ENCODE measurements at places on chromosomes 16 and 17. TPM values are rescaled to one million over a fixed set of nuclear protein-coding genes. Genes with fewer than 3 reads are reported as not detected.

GRCh38 chr16:69471121-69471520, 46.7 kb downstream of the CYB5B start:
- no peak for DNase-seq
- H3K36me3 ChIP-seq: no peaks in the 10 kb centered on the region
- H3K27me3 ChIP-seq: no peaks in the 10 kb centered on the region
- H3K4me3 ChIP-seq: no peak overlapping the region

GRCh38 chr17:69323806-69324205, 3.1 kb downstream of the ABCA5 start:
- H3K27me3 ChIP-seq: no peaks in the 10 kb centered on the region
- peaks cover 17% of the 10 kb centered on the region for H3K4me1 ChIP-seq

CRHR1 gene
- total RNA-seq: not detected

SKAP1 gene
- not detected for total RNA-seq

- no peak overlapping the region for H3K4me3 ChIP-seq
- DNase-seq: no peak
- peaks cover 16% of the 10 kb centered on the region for H3K4me1 ChIP-seq
- H3K27ac ChIP-seq: no peak overlapping the region
- H3K27me3 ChIP-seq: no peaks in the 10 kb centered on the region
Observed at GRCh38 chr16:29025218-29025617, 40.4 kb downstream of the LAT start.

- H3K36me3 ChIP-seq: peaks cover 1% of the 10 kb centered on the region
- H3K4me1 ChIP-seq: no peaks in the 10 kb centered on the region
- H3K27me3 ChIP-seq: no peaks in the 10 kb centered on the region
- no peak overlapping the region for H3K4me3 ChIP-seq
Observed at GRCh38 chr16:4360538-4361021, 9.5 kb upstream of the PAM16 start.

- peaks cover 18% of the 10 kb centered on the region for H3K4me1 ChIP-seq
- DNase-seq: no peak
- peak overlapping the region; percentile 70 for H3K27ac ChIP-seq
- peaks cover 14% of the 10 kb centered on the region for H3K36me3 ChIP-seq
- peak overlapping the region; percentile 94 for H3K4me3 ChIP-seq
Observed at GRCh38 chr17:82458885-82459424, 414 bp downstream of the NARF start.

DNA sequence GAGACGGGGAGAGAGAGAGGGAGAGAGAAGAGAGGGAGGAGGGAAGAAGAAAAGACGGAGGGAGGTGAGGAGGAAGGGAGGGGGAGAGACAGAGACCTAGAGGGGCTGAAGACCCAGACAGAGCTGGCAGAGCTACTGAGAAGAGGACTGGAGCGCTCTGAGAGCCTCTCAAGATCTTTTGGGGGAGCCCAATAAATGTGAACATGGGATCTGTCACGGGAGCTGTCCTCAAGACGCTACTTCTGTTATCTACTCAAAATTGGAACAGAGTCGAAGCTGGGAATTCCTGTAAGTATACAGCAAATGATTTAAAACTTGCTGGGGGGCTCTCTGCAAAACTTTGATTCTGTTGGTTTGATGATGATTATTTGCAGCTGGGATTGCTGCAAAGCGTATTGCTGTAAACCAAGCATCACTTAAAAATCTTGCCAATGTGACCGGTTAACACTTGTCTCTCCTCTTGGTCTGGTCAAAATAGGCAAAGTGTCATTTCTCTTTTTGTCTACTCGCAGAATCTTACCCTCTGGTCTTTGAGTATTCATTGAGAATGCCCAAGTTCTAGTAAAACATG, 344 bp downstream of the CNTNAP4 start:
- no peak overlapping the region for H3K27ac ChIP-seq
- no peaks in the 10 kb centered on the region for H3K4me1 ChIP-seq
- no peak for DNase-seq
- H3K36me3 ChIP-seq: no peaks in the 10 kb centered on the region

DNA sequence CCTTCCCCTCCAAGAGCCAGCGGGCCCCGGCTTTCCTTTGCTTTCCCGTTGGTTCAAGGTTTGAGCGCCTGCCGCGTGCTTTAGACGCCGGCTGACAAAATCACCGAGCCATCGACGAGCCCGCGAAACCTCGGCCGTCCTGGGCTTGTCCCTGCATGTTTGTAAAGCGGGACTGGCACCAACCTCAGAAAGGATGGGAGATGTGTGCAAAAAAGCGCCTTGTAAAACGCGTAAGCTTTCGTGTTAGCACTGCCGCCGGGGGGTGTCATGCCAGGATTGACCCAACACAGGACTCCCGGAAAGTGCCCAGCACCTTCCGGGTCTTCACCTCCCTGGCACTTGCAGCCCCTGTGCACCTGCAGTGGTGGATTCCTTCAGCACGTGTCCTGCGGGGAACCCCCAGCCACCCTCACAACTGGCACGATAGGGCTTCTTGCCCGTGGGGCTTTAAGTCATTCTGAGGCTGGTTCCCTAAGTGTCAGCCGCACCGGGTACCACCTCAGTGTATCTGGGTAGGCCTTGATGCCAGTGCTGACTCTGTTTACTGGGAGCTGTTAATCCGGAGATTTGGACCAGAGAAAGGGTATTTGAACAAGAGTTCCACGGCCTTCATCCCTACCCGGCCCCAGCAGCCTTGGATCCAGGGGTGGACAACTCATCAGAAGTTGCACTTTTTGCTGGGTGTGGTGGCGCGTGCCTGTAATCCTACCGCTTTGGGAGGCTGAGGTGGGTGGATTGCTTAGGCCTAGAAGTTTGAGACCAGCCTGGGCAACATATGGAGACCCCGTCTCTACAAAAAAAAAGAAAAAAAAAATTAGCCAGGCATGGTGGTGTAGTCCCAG, 817 bp downstream of the NDUFAF8 start:
- H3K36me3 ChIP-seq: peaks cover 1% of the 10 kb centered on the region
- H3K27ac ChIP-seq: peak overlapping the region; percentile 96
- no peaks in the 10 kb centered on the region for H3K27me3 ChIP-seq
- DNase-seq: no peak

- H3K27ac ChIP-seq: no peak overlapping the region
- DNase-seq: no peak
Observed at GRCh38 chr17:40026816-40027613, 11.8 kb downstream of the CSF3 start.

SOST gene
- total RNA-seq: not detected

- H3K27ac ChIP-seq: no peak overlapping the region
- no peak overlapping the region for H3K4me3 ChIP-seq
- DNase-seq: no peak
- peaks cover 6% of the 10 kb centered on the region for H3K27me3 ChIP-seq
- H3K4me1 ChIP-seq: no peaks in the 10 kb centered on the region
Observed at GRCh38 chr16:16879567-16880251, 500.8 kb downstream of the NPIPA7 start.

INPP5K gene
- total RNA-seq: 35.3 TPM

GP2 gene
- total RNA-seq: not detected

- H3K4me3 ChIP-seq: peak overlapping the region; percentile 89
- peak overlapping the region; percentile 87 for H3K27ac ChIP-seq
- H3K4me1 ChIP-seq: peaks cover 71% of the 10 kb centered on the region
- H3K27me3 ChIP-seq: no peaks in the 10 kb centered on the region
Observed at GRCh38 chr16:25012525-25012991, 2.6 kb downstream of the ARHGAP17 start.

SOX8 gene
- 0.10 TPM for total RNA-seq

CD300H gene
- not detected for total RNA-seq

DNA sequence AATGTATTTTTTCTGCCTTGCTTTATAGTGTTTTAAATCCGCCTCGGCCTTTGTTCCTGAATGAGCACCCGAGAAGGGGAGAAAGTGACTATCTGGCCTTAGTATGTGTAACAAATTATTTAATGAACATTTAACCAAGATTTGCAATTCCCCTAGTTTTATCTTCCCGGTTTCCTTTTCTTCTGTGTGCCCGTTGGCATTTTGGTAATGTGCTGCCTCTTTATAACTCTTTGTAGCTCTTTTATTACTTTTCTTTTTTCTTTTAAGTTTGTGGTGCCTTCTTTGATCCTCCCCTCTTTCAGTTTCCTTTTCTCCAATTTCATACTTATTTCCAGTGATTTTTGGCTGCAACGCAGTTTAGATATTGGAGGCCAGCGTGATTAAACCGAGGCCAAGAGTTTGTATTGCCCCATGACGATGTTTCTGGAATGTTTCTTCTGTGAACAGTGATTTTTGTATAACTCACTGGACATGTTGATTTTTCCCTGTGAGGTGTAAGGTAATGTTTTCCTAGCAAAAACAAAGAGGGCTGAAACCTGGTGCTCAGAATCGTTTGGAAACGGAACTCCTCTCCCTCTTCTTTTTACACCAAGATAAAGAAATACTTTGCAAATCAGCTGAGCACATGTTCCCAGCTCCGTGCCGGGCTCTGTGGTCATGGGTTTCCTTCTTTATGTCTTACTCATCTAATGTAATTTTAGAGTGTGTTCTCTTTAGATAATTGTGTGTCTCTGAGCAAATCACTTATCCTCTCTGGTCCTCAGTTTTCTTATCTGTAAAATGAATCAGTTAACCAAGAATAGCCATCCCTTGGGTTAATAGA, 344.3 kb downstream of the WWOX start:
- peaks cover 32% of the 10 kb centered on the region for H3K4me1 ChIP-seq
- H3K27ac ChIP-seq: peak overlapping the region; percentile 78
- H3K27me3 ChIP-seq: no peaks in the 10 kb centered on the region
- H3K4me3 ChIP-seq: no peak overlapping the region

DNA sequence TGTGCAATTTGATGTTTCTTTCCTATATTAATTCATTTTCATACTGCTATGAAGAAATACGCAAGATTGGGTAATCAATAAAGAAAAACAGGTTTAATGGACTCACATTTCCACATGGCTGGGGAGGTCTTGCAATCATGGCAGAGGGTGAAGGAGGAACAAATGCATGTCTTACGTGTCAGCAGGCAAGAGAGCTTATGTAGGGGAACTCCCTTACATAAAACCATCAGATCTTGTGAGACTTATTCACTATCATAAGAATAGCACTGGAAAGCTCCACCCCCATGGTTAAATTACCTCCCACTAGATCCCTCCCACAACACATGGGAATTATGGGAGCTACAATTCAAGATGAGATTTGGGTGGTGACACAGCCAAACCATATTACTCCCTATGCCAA, 418.9 kb upstream of the MAF start:
- H3K27me3 ChIP-seq: no peaks in the 10 kb centered on the region
- H3K4me1 ChIP-seq: peaks cover 19% of the 10 kb centered on the region
- H3K27ac ChIP-seq: no peak overlapping the region

DNA sequence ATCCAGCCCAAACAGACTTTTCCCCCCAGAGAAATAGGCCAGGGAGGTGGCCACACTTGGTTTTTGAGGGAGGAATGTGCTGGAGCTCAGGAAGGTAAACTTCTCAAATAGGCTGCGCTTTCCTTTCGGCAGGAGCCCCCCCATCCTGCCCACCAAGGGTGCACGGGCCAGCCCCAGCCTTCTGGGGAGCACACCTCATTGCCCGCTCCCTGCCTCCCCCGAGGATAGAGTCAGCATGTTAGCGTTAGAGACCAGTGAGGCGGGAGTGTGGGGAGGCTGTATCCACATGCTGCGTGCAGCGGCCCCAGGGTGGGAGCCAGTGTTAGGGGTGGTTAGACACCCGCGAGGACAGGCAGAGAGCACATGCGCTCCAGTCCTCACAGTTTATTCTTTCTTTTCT, 42.3 kb downstream of the PIPOX start:
- no peak overlapping the region for H3K27ac ChIP-seq
- H3K4me1 ChIP-seq: peaks cover 13% of the 10 kb centered on the region
- H3K4me3 ChIP-seq: no peak overlapping the region
- peaks cover 34% of the 10 kb centered on the region for H3K36me3 ChIP-seq
- DNase-seq: no peak

- no peak overlapping the region for H3K27ac ChIP-seq
- H3K27me3 ChIP-seq: peaks cover 5% of the 10 kb centered on the region
- H3K4me1 ChIP-seq: peaks cover 33% of the 10 kb centered on the region
- DNase-seq: no peak
Observed at GRCh38 chr16:88923450-88923849, 53.6 kb downstream of the CBFA2T3 start.

DNA sequence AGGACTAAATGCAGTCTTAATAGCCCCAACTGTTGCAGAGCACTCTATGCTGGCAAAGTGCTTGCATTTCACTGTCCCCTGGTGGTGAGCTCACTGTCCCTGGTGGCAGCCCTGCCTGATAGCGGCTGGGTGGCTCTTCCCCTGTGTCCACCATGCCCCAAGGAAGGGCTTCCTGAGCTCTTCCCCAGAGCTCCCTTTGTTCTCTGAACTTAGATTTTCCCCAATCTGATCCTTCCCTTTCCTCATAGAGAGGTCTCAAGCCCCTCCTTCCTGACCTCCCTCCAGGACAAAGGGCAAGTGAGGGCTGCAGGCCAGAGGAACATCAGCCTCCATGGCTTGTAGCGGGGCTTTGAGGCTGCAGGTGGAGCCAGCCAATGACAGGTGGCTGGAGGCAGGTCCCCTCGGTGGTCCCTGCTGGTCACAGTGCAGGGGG, 17.0 kb downstream of the BEAN1 start:
- no peak overlapping the region for H3K27ac ChIP-seq
- no peak for DNase-seq
- H3K4me3 ChIP-seq: no peak overlapping the region
- peaks cover 28% of the 10 kb centered on the region for H3K27me3 ChIP-seq
- H3K4me1 ChIP-seq: no peaks in the 10 kb centered on the region

GRCh38 chr16:71669926-71670536, 44.0 kb downstream of the MARVELD3 start:
- no peak overlapping the region for H3K4me3 ChIP-seq
- H3K27ac ChIP-seq: no peak overlapping the region
- no peaks in the 10 kb centered on the region for H3K4me1 ChIP-seq
- no peaks in the 10 kb centered on the region for H3K27me3 ChIP-seq
- H3K36me3 ChIP-seq: peaks cover 31% of the 10 kb centered on the region

GRCh38 chr17:36086791-36087190, 3.2 kb downstream of the CCL3 start:
- no peak overlapping the region for H3K27ac ChIP-seq
- H3K4me1 ChIP-seq: no peaks in the 10 kb centered on the region
- no peaks in the 10 kb centered on the region for H3K36me3 ChIP-seq
- no peak for DNase-seq
- H3K4me3 ChIP-seq: no peak overlapping the region

NXPH3 gene
- 4.7 TPM for total RNA-seq

AOC2 gene
- total RNA-seq: 1.4 TPM

GRCh38 chr17:18184143-18185031, 759 bp downstream of the ALKBH5 start:
- peaks cover 8% of the 10 kb centered on the region for H3K36me3 ChIP-seq
- peaks cover 52% of the 10 kb centered on the region for H3K4me1 ChIP-seq
- peak overlapping the region; percentile 92 for H3K4me3 ChIP-seq
- DNase-seq: no peak

DNA sequence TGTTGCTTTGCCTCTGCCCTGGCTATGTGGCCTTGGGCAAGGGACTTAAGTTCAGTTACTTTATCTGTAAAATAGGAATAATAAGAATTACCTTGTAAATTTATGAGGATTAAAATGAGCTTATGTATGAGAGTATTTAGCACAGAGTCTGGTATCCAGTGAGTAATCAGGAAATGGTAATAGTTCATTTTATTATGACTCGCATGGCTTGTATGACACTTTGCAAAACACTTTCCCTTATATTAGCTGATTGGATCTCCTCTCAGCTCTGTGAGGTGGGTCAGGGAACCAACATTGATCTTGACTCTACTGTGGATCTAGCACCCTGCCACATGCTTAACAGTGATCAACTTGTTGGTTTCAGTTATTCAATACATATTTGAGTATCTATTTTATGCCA, 8.3 kb upstream of the CDH3 start:
- peaks cover 18% of the 10 kb centered on the region for H3K4me1 ChIP-seq
- no peak overlapping the region for H3K27ac ChIP-seq
- no peaks in the 10 kb centered on the region for H3K36me3 ChIP-seq
- no peaks in the 10 kb centered on the region for H3K27me3 ChIP-seq
- no peak for DNase-seq

B4GALNT2 gene
- not detected for total RNA-seq

GRCh38 chr16:10070591-10070990, 111.6 kb downstream of the GRIN2A start:
- H3K4me1 ChIP-seq: no peaks in the 10 kb centered on the region
- no peak overlapping the region for H3K4me3 ChIP-seq
- DNase-seq: no peak
- H3K27me3 ChIP-seq: no peaks in the 10 kb centered on the region
